ENCODE measurements at places on chromosomes 4 and X. TPM values are rescaled to one million over a fixed set of nuclear protein-coding genes. Genes with fewer than 3 reads are reported as not detected.

Gene GABRE
- 13.9 TPM for total RNA-seq

Gene ADD1
- 193 TPM for total RNA-seq

Gene DCX
- not detected for total RNA-seq

Gene CT45A5
- total RNA-seq, result not detected

Gene SLITRK2
- not detected for total RNA-seq

Gene ASIC5
- total RNA-seq, result not detected

Gene F11
- not detected for total RNA-seq

Gene RPA4
- not detected for total RNA-seq

Gene SMARCA1
- 95.1 TPM for total RNA-seq

- DNase-seq, result no peak
Observed at GRCh38 chr4:16206301-16206700, 20.0 kb downstream of the TAPT1 start.

DNA sequence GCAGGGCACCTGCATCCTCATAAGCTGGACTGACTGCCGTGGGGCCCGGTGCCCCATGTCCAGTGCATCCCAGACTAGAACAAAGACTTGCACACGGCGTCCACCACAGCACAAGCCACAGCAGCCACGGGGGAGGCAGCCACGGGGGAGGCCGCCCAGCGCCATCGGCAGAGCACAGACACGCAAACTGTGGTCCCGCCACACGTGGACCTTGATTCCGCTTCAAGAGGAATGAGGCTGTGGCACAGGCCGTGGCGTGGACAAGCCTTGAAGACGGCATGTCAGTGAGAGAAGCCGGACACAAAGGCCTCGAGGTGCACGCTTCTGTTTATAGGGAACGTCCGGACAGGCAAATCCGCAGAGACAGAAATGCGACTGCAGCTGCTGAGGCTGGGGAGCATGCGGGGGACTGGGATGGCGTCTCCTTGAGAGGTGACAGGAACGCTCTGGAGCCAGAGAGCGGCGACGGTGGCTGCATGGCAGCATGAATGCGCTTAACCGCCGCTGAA, 10.1 kb upstream of the CPLX1 start:
- no peak for DNase-seq

GRCh38 chr4:125268068-125268755, 46.5 kb upstream of the FAT4 start:
- DNase-seq, result no peak

DNA sequence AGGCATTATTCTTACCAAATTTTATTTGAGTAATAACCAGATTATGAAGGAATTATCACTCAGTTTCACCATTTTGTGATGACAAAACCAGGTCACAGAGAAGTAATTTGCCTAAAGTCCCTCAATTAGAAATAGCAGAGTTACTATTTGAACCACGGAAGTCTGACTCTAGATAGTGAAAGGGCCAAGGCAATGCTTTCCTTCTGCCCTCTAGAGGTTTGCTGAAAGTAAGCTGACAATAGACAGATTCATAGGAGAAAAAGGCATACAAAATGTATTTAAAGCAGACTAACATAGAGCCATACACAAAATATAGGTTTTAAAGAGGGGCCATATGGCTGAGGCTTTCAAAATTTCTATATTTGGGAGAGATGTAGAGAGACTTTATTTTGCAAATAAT, 43.1 kb downstream of the CXXC4 start:
- no peak for DNase-seq

- DNase-seq, result no peak
Observed at GRCh38 chrX:153659268-153659667, 12.3 kb downstream of the DUSP9 start.

GRCh38 chr4:21885770-21886169, 62.8 kb downstream of the KCNIP4 start:
- DNase-seq, result no peak

DNA sequence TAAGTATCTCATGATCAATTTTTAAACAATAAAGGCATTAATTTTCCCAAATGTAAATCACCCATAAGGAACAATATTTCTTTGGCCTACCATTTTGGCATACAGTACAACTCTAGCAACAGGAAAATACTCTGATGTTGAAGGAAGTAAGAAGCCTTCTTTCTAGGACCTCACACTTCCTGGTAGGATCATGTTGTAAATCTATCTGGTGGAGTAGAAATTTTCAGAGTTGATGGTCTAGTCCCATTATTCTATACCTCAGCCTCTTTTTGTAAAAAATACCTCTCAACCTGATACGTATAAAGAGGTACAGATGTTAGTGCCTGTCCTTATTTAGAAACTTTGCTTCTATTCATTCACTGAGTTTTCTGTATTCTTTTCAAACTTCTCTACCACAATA, 40.2 kb upstream of the GRID2 start:
- DNase-seq, result no peak

DNA sequence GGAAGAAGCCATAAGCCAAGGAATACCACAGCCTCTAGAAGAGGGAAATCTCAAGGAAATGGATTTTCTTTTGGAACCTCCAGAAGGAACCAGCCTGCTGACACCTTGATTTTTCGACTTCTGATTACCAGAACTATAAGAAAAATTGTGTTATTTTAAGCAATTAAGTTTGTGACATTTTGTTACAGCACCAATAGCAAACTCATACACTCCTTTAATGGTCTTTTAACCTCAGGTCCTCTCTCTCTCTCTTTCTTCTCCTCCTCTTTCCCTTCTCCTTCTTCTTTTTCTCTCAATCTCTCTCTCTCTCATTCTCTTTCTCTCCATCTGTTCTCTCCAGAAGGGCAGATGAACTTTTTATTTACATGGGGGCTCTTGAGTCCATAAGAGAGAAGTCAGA, 26.3 kb downstream of the ARSD start:
- DNase-seq, result no peak

- DNase-seq, result no peak
Observed at GRCh38 chrX:440636-441035, 53.9 kb upstream of the PPP2R3B start.

DNA sequence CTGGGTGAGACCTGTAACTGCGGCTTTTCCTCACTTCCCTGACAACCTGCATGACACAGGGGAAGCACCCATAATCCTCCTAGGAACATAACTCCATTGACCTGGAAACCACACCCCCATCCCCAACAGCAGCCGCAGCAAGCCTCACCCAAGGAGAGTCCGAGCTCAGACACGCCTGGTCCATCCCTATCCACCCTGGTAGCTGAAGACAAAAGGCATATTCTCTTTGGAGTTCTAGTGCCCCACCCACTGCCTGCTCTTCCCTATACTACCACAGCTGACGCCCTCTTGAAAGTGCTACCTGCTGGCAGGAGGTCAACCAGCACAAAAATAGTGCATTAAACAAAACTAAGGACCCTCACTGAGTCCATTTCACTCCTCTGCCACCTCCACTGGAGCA, 1080.9 kb upstream of the IGFBP7 start:
- no peak for DNase-seq

GRCh38 chr4:106266201-106266600, 49.8 kb downstream of the TBCK start:
- DNase-seq, result peak; percentile 56

- peak; percentile 65 for DNase-seq
Observed at GRCh38 chrX:13304052-13304451, 15.8 kb downstream of the ATXN3L start.

DNA sequence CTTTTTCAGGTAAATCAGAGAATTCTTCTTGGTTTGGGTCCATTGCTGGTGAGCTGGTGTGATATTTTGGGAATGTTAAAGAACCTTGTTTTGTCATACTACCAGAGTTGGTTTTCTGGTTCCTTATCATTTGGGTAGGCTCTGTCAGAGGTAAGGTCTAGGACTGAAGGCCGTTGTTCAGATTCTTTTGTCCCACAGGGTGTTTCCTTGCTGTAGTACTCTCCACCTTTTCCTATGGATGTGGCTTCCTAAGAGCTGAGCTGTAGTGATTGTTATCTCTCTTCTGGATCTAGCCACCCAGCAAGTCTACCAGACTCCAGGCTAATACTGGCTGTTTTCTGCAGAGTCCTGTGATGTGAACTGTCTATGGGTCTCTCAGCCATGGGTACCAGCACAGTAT, 367.5 kb upstream of the GATB start:
- DNase-seq, result no peak

GRCh38 chrX:120468071-120468470, 1.0 kb downstream of the LAMP2 start:
- DNase-seq, result no peak

DNA sequence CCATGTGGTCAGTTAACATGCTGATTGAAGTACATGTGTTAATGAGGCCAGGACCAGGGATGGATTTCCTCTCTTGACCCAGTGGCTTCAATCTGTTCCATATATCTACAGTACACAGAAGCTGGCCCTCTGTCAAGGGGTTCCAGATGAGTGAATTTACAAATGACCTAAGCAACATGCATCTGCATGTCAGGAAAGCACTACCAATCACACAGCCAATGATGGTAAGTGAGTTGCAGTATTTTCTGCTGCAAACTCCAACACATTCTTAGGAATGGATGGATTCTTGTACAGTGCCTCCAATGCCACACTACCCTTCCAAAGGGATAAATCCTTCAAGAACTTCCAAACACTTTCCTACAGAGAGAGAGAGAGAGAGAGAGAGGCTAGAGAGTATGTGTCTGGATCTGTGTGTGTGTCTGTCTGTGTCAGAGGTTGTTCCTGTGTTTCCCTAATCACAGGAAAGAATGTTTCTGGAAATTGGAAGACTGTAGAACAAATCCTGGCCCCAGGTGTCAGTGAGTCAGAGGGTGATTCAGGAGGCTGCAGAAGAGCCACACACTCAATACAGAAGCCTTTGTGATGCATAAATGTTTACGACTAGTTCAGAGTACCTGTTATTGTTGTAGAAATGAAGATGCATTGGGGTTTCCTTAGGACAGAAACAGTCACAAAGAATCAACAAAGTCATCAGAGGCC, 107.5 kb downstream of the GUCY2F start:
- no peak for DNase-seq

GRCh38 chrX:112734290-112734689, 54.6 kb upstream of the LHFPL1 start:
- peak; percentile 16 for DNase-seq

DNA sequence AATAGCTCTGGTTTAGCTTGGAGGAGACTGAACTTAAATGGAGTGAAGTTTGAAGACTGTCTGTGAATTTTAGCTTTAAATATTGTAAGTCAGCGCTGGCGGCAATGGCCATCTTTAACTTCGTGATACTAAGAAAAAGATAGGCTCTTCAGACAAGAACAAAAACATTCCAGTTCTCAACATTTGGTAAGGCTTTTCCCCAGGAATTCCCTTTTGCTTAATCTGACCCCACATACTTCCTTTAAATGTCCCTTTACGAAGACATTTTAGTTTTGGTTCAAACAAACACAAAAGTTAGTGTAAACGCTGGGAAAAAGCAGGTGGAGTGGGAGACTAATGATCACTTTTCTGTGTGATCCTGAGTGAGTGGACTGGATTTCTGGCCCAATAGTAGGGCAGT, 106.2 kb downstream of the MAML3 start:
- no peak for DNase-seq

All from M059J (cell line).